ENCODE measurements at places on chromosomes 1 and 21.

DNA sequence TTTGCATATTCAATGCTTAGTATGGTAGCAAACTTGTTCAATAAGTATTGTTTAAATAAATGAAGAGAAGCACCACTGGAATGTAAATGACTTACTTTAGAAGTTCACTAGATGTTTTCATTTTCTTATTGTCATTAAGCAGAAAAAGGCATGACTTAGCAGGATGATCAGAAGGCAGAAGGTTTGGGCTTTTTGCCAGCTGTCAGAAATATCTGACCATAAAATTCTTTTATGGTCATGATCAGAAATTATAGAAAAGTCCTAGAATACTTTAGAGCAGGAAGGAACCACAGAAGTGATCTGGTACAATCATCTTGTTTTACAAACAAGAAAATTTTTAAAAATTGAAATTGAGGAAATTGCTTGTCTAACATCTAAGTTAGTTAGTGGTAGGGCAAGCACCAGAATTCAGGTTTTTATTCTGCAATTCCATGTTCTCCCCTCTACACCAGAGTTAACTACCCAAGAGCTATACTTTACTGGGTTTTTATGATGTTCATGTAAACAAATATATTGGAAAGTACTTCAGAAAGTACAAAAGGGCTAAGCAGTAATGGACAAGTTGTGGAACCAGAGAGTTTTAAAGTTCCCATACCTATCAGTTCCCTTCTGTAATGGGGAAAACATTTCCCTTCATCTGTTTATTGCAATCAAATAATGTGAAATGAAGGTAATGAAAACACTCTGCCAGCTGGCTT lies 10.1 kb downstream of the FMO5 start:
- DNase-seq, result no peak

- no peak for DNase-seq
Measured at GRCh38 chr1:173128742-173129141, 78.0 kb upstream of the TNFSF18 start.

DNA sequence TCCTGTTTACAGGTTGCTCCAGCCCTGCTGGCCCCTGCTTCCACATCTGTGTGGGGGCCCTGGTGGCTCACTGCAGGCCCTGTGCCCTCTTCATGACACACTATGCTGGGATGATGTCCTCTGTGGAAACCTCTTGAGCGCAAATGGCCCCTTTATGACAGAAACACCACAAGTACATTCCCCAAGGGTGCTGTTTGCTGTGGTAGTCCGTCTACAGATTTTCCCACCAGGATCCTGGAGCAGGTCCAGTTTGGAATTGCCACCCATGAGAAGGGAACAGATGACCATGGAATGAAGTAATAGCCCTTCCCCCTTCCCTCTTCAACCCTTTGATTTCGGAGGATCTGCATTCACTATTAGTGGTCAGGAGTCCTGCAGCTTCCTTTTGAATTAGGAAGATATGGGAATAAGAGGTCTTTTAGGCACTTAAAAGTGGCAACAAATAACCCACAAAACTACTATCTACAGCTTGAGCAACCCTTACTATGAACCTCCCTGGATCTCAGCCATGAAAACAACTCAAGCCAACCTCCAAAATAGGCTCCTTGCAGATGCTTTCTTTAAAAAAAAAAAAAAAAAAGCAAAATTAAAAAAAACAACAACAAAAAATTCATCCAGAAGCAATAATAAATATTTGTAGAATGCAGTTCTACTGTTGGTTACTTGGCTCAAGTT lies 121.9 kb upstream of the TSPAN2 start:
- DNase-seq, result peak; percentile 37

GRCh38 chr1:149936170-149936991 lies at the start of gene MTMR11:
Gene MTMR11, minus strand, starts transcription at chr1:149936879. Its CDS starts 232 bp downstream, at chr1:149936647.
- peak; percentile 67 for DNase-seq

DNA sequence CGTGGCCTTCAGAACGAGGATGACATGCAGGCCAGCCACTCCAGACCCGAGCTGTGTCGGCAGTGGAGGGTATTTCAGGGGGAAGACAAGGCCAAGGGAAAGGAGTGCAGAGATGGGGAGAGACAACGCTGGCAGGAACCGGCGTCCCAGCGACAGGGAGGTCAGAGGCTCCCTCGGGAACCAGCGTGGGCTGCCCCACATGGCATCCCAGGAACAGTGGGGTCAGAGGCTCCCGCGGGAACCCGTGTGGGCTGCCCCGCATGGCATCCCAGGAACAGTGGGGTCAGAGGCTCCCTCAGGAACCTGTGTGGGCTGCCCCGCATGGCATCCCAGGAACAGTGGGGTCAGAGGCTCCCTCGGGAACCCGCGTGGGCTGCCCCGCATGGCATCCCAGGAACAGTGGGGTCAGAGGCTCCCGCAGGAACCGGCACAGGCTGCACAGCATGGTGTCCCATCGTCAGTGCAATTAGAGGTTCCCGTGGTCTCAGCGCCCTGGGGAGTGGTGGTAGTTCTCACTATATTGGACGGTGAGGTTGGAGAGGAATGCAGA lies 43.0 kb downstream of the SLC19A1 start:
- DNase-seq, result no peak

DNA sequence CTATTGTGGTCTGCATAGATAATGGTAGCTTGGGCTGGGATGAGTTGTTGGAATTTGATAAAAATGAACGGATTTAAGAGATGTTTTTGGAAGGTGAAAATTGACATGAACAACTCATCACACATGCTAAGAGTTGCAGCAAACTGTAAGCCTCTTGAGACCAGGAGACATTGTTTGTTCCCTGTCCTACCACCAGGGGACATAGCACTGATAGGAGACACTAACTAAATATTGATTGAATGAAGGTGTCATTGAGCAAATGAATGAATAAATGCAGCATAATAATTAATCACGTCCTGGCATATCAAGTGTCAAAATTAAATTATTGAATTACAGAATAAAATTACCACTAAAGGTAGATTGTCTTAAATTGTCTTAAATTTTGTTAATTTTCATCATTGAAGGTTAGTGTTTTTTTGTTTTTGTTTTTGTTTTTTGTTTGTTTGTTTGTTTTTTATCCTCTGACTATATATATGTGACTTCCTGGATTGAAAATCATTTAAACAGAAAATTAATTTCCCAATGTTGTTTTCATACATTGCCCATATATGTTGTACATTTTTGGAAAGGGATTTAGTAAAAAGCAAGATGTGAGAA lies 285.3 kb upstream of the C1orf105 start:
- DNase-seq, result no peak
